ENCODE measurements at places on chromosomes 12 and 14.

GRCh38 chr12:39989501-39989900 lies 116.4 kb downstream of the SLC2A13 start:
- no peak overlapping the region for H3K4me3 ChIP-seq
- H3K27ac ChIP-seq: no peak overlapping the region
- H3K36me3 ChIP-seq: no peaks in the 10 kb centered on the region

GRCh38 chr12:131046813-131047788 lies 93.4 kb downstream of the ADGRD1 start:
- H3K27me3 ChIP-seq: no peaks in the 10 kb centered on the region
- H3K4me1 ChIP-seq: no peaks in the 10 kb centered on the region
- no peaks in the 10 kb centered on the region for H3K36me3 ChIP-seq
- DNase-seq: no peak
- H3K4me3 ChIP-seq: no peak overlapping the region

DNA sequence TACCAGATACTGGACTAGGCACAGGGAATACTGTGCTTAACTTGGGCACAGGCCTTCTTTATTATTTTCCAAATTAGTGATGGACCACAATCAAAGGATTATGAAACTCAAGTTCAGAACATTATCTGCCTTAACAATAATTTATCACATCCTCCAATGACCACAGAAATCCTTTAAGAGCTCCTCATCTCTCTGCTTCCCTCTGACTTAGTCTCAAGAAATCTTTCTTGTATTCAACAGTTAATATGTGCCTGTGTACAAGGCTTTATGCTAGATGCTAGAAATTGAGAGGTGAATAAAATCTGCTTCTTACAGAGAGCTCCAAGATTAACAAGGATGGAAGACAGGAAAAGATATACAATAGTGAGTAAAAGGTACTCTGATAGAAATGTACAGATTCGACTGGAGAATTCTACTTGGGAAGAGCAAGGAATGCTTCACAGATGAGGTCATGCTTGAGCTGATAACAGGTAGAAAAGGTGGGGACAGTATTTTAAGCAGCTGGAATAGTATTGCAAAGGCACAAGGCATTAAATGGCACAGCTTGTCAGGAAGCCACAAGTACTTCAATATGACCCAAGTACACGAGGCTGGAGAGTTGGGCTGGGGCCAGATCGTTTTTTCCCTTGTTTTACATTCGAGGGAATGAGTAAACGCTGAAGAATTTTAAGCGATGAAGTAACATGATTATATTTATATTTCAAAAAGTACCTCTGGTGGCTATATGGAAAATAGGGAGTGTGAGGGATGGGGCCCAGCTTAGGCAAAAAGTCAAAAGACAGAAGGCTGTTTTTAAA lies 55.1 kb upstream of the ARID2 start:
- peaks cover 4% of the 10 kb centered on the region for H3K4me1 ChIP-seq
- H3K27me3 ChIP-seq: no peaks in the 10 kb centered on the region
- H3K4me3 ChIP-seq: no peak overlapping the region
- peak; percentile 94 for DNase-seq

- H3K36me3 ChIP-seq: peaks cover 53% of the 10 kb centered on the region
- no peak for DNase-seq
- no peak overlapping the region for H3K27ac ChIP-seq
- H3K4me1 ChIP-seq: no peaks in the 10 kb centered on the region
- no peaks in the 10 kb centered on the region for H3K27me3 ChIP-seq
- no peak overlapping the region for H3K4me3 ChIP-seq
Observed at GRCh38 chr12:46361667-46362034, 10.9 kb downstream of the SLC38A2 start.

GRCh38 chr12:22986997-22987396 lies 362.0 kb downstream of the ETNK1 start:
- H3K27me3 ChIP-seq: peaks cover 4% of the 10 kb centered on the region
- H3K4me3 ChIP-seq: no peak overlapping the region
- H3K4me1 ChIP-seq: no peaks in the 10 kb centered on the region
- no peak for DNase-seq
- H3K27ac ChIP-seq: no peak overlapping the region
- H3K36me3 ChIP-seq: no peaks in the 10 kb centered on the region

GRCh38 chr12:40153432-40153831 lies 47.6 kb upstream of the SLC2A13 start:
- H3K4me1 ChIP-seq: no peaks in the 10 kb centered on the region
- no peak for DNase-seq
- H3K36me3 ChIP-seq: no peaks in the 10 kb centered on the region
- no peaks in the 10 kb centered on the region for H3K27me3 ChIP-seq
- H3K27ac ChIP-seq: no peak overlapping the region

DNA sequence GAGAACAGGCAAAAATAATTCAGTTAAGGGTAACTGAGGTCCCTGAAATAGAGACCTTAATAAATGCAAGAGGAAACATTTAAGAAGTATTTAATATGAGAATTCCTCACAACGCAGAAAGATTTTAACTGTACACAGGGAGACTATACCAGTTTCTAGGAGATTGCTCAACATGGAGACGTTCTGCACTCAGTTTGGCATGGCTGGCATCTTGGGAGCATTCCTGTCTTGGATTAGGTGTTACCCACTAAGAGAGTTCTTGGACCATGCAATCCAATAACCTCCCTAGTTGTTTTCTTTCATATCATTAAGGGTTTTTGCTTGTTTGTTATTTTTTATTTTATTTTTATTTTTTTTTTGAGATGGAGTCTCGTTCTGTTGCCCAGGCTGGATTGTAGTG lies 302.4 kb downstream of the NELL2 start:
- no peak overlapping the region for H3K4me3 ChIP-seq
- DNase-seq: no peak
- H3K36me3 ChIP-seq: no peaks in the 10 kb centered on the region
- H3K27me3 ChIP-seq: no peaks in the 10 kb centered on the region

- no peaks in the 10 kb centered on the region for H3K36me3 ChIP-seq
- no peak overlapping the region for H3K27ac ChIP-seq
- H3K4me1 ChIP-seq: no peaks in the 10 kb centered on the region
- no peak overlapping the region for H3K4me3 ChIP-seq
Observed at GRCh38 chr12:51827925-51828818, 20.3 kb downstream of the FIGNL2 start.

GRCh38 chr12:68042212-68042699 lies 53.0 kb downstream of the IFNG-AS1 start:
- no peak overlapping the region for H3K4me3 ChIP-seq
- no peaks in the 10 kb centered on the region for H3K4me1 ChIP-seq
- no peaks in the 10 kb centered on the region for H3K27me3 ChIP-seq

GRCh38 chr12:104637604-104638003 lies 180.9 kb downstream of the CHST11 start:
- DNase-seq: no peak
- no peak overlapping the region for H3K27ac ChIP-seq
- H3K4me3 ChIP-seq: no peak overlapping the region
- no peaks in the 10 kb centered on the region for H3K36me3 ChIP-seq
- H3K27me3 ChIP-seq: peaks cover 12% of the 10 kb centered on the region

- no peaks in the 10 kb centered on the region for H3K27me3 ChIP-seq
- H3K4me3 ChIP-seq: no peak overlapping the region
- no peak overlapping the region for H3K27ac ChIP-seq
- no peak for DNase-seq
Observed at GRCh38 chr14:71780075-71780474, 152.2 kb upstream of the RGS6 start.

DNA sequence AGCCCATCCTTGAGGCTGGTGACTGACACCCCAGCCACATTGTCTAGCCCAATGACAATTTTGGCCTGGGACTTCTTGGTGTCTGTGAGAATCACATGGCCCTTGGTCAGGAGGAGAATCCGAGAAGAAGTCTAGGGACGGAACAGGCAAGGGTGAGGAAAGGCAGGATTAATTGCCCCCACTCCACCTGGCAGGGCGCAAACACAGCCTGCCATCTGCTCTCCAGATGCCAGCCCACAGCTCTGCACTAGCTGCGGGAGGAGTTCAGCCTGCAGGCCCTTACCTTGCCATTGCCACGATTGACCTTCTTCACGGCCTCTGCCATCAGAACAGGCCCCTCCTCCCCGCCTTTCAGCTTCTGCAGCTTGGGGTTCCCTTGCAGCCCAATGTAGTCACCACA lies 13.1 kb upstream of the TAC3 start:
- no peak overlapping the region for H3K27ac ChIP-seq
- no peaks in the 10 kb centered on the region for H3K4me1 ChIP-seq
- H3K4me3 ChIP-seq: no peak overlapping the region
- DNase-seq: no peak

GRCh38 chr12:63915105-63915800 lies 70.8 kb downstream of the SRGAP1 start:
- no peaks in the 10 kb centered on the region for H3K36me3 ChIP-seq
- no peaks in the 10 kb centered on the region for H3K27me3 ChIP-seq
- H3K4me3 ChIP-seq: no peak overlapping the region
- peak overlapping the region; percentile 99 for H3K27ac ChIP-seq

DNA sequence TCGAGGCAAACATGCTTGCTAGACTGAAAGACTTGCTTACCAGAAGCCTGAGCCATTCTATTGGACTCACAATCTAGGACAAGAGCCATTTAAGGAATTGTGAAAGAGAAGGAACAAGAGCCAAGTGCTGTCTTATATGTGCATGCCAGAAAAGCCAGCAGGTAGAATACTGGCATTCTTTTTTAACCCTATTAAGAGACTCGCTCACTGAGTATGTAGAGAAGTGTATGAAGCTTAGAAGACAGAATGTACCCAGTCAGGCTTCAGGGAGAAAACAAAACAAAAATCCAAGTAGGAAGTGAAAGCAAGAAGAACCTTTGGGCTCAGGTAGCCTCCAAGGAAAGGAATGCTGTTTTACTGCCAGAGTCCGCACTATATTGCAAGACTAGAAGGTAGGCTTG lies 65.9 kb downstream of the DCAF5 start:
- peaks cover 3% of the 10 kb centered on the region for H3K4me1 ChIP-seq
- H3K27me3 ChIP-seq: no peaks in the 10 kb centered on the region
- DNase-seq: peak; percentile 28
- no peak overlapping the region for H3K27ac ChIP-seq
- H3K36me3 ChIP-seq: peaks cover 33% of the 10 kb centered on the region

- H3K4me3 ChIP-seq: no peak overlapping the region
- H3K36me3 ChIP-seq: peaks cover 2% of the 10 kb centered on the region
- H3K27ac ChIP-seq: no peak overlapping the region
- DNase-seq: no peak
- H3K27me3 ChIP-seq: no peaks in the 10 kb centered on the region
- H3K4me1 ChIP-seq: peaks cover 15% of the 10 kb centered on the region
Observed at GRCh38 chr14:50823762-50824636, 7.0 kb downstream of the NIN start.

GRCh38 chr14:71437870-71438269 lies 494.4 kb upstream of the RGS6 start:
- DNase-seq: peak; percentile 17
- H3K4me3 ChIP-seq: no peak overlapping the region
- no peaks in the 10 kb centered on the region for H3K27me3 ChIP-seq
- peaks cover 11% of the 10 kb centered on the region for H3K4me1 ChIP-seq

- no peak overlapping the region for H3K27ac ChIP-seq
- H3K4me1 ChIP-seq: no peaks in the 10 kb centered on the region
- H3K4me3 ChIP-seq: no peak overlapping the region
- H3K36me3 ChIP-seq: no peaks in the 10 kb centered on the region
- no peak for DNase-seq
- H3K27me3 ChIP-seq: peaks cover 19% of the 10 kb centered on the region
Observed at GRCh38 chr12:31225656-31226535, 100.1 kb downstream of the SINHCAF start.

DNA sequence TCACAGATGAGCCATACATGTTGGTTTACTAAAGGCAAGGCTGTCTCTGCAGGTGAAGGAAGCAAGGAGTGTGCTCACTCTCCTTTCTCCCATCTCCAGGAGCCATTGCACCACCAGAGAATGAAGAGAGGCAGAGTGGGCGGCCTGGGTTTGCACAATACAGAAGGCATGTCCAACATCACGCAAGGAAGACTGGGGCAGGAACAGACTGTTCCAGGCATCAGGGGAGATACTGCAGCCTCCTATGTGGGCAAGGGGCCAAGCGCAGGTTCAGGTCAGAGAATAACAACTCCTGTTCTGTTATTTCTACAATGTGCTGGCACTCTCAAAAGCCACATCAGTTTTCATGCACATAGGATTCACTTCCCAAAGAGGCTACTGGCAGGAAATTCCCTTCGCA lies 1.7 kb upstream of the TMEM229B start:
- no peaks in the 10 kb centered on the region for H3K4me1 ChIP-seq
- no peak overlapping the region for H3K4me3 ChIP-seq
- DNase-seq: no peak
- H3K36me3 ChIP-seq: no peaks in the 10 kb centered on the region

- no peaks in the 10 kb centered on the region for H3K36me3 ChIP-seq
- H3K27me3 ChIP-seq: no peaks in the 10 kb centered on the region
- H3K4me1 ChIP-seq: no peaks in the 10 kb centered on the region
- DNase-seq: peak; percentile 35
Observed at GRCh38 chr14:21057803-21058675, at the start of gene RNASE8. Gene RNASE8, plus strand, starts transcription at chr14:21057822. Its CDS starts 71 bp downstream, at chr14:21057893.

GRCh38 chr12:66176105-66176900 lies 6.5 kb upstream of the TMBIM4 start:
- peaks cover 9% of the 10 kb centered on the region for H3K27me3 ChIP-seq
- no peak overlapping the region for H3K27ac ChIP-seq
- peak; percentile 28 for DNase-seq
- H3K36me3 ChIP-seq: no peaks in the 10 kb centered on the region

- no peaks in the 10 kb centered on the region for H3K4me1 ChIP-seq
- no peak overlapping the region for H3K27ac ChIP-seq
- H3K4me3 ChIP-seq: no peak overlapping the region
- no peaks in the 10 kb centered on the region for H3K36me3 ChIP-seq
- DNase-seq: peak; percentile 13
Observed at GRCh38 chr14:92362781-92363235, 39.8 kb downstream of the SLC24A4 start.
